ENCODE measurements at places on chromosomes 2 and 18.

DNA sequence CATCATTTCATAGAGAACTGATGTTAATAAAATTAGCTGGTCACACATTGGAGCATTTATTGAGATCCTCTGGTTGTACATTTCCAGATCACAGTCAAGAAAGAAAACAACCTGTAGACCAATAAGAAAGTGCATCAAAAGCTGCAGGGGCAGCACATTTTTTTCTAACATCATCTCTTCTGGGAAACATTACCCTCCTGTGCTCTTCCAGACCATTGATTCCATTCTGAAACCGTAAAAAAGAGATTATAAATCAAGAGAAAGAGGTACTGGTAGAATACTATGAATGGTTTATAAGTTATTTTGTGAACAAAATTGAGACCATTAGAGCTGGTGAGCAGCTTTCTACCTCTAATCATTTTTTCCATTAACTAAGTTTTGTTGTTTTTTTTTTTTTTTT lies 1548.2 kb upstream of the CELF4 start:
- no peak for DNase-seq

DNA sequence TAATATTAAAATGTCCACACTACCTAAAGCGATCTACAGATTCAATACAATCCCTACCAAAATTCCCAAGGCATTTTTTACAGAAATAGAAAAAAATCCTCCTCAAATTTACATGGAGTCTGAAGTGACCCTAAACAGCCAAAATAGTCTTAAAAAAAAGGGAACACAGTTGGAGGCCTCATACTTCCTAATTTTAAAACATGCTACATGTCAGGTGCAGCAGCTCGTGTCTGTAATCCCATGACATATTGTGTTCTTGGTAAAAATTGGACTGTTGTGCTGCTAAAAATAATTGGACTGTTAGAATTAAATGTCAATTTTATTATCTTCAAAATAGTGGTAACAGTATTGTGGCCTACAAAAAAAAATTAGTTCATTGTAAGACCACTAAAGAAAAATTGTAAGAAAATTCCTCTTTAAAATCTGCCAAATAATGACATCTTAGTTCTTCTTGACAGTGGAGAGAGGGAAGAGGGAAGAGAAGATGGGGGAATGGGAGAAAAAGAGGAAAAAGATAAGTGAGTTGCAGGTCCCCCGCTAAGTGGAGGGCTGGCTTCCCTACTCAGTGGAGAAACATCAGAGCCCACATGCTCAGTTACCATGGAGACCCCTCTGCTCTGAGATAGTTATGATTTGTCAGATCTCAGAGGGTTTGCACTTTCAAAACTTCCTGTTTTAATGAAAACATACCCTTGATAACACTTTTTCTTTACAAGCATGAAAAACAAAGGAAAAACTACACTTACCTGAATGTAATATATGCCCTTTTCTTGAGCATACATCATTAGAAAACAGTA lies 46.5 kb downstream of the UNC50 start:
- no peak for DNase-seq

DNA sequence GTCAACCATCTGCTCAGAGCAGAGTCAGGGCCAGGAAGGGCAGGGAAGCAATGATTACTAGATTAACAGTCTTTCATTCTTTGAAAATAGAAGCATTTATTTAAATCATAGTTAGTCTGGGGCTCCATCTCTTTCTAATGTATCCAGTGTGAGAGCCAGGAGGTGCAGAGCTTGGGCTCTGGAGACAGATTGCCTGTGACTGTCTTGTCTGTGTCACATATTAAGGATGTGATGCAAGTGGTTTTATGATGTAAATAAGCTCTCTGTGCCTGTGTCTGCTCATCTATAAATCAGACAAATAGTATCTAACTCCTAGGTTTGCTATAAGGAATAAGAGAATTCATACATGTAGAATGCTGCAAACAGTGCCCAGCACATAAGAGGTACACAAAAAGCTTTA lies 104.9 kb upstream of the TANK start:
- DNase-seq, result no peak

- no peak for DNase-seq
Observed at GRCh38 chr2:105241443-105241842, at the start of gene GPR45. GPR45 (plus strand) TSS chr2:105241743; CDS start chr2:105241859, 116 bp downstream.
